ENCODE measurements at places on chromosomes 5 and 9.
A peak's percentile ranks its signal among the peaks of the same experiment; 100 is the strongest.

DNA sequence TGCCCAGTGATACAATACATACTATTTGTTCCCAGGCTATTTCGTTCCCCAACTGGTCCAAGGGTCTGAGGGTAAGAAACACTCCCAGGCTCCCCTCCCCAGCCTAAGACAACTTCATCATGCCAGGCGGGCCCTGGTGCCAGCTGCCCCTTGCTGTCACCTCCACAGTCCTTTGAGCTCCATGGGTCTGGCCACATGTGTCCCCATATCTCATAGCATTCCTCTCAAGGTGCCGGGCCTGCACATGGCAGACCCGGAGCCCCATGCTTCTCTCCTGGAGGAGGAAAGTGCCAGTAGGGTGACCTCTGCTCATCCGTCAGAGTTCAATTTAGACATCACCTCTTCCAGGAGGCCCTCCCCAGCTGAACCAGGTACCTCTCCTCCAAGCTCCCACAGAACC lies 120.5 kb downstream of the C5orf15 start:
- no peak for DNase-seq

DNA sequence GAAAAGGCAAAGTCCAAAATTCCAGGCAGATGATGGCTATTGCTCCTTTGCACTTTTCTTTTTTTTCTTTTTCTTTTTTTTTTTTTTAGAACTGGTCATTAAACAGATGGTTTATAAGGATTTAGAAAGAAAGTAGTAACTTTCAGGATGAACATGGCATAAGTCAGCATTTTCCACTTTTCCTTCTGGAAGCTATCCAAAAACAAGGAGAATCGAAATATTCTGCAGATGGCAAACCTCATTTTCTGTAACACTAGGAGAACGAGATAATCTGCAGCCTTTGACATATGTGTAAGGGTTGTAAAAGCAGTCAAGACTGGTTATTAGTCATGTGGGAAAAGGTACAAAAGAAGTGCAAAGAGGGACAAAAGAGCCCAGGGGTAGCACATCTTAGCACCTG lies 69.1 kb upstream of the PUM3 start:
- DNase-seq, result no peak

DNA sequence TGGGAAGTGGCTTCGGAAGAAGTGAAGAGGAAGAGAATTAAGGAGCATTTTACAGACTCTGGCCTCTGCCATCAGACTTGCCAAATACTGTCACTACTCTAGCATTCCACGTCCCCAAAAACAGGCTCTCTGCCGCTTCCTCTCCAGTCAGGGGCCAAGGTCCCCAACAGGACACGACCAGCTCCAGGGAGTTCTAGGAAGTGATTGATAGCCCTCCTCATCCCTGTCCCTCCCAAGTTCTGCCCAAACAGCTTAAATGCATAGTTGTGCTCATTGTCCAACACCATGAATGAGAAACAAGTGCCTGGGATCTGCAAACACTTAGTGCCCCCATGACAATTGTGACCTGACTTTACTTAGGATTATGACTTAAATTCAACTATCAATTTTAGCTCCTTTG lies 96.5 kb downstream of the MED10 start:
- no peak for DNase-seq

- DNase-seq, result no peak
These were observed 95.0 kb downstream of the OSTF1 start for GRCh38 chr9:75183306-75183705.

DNA sequence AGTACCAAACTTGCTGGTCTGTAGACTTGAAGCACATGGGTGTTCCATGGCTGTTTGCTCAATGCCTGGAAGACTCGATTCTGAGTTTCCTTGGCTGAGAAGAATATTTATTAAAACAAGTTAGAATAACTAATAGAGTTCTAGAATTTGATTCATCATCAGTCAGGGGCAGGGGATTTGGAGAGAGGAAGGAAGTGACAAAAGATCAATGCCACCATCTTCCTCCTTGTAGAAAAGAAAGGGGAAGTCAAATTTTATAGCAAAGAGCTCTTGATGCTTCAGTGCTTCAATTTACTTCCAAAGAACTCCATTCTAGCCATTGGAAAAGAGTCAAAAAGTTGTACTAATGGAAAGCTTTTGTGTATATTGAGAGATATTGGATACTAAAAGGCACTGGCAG lies 236.3 kb downstream of the MCTP1 start:
- no peak for DNase-seq

- no peak for DNase-seq
These were observed 16.1 kb upstream of the RAI14 start for GRCh38 chr5:34639852-34640626.

- no peak for DNase-seq
These were observed 4.0 kb downstream of the ISL1 start for GRCh38 chr5:51386916-51387883.

DNA sequence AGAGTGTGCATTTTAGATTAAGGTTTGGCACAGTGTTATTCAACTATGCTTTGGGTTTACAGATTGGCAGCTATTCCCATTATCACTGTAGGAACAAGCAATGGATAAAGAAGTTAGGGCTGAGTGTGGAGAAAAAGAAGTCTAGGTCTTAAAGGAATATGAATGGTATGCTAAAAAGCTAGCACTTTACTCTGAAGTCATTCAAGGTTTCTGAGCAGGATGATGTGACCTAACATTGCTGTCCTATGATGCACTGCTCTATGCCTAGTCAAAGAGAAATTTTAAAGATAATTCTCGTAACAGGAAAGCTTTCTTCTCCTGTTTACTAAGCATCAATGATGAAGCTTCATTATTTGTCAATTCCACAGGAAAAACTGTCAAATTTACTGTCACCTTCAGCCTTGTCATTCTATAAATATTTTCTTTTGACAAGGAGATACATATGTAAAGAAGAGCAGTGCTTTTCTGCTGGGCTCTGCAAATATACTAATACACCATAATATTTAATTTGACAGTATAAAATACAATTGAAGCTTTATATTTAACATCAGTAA lies 476.1 kb upstream of the PTPRD start:
- no peak for DNase-seq

DNA sequence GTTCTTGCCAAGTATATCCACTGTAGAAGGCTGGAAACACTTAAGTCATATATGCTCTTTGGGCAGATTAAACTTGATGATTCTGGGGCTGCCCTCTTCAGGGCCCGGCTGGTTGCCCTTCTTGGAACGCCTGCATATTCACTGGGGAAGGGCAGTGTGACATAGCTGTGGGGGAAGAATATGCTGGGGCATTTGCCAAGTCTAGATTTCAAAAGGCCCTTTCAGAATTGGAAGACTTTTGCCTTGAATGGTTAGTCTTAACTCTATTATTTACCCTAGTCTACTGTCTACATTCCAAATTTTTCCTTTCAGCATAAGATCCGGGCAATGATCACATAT lies 161.2 kb upstream of the PITX1 start:
- no peak for DNase-seq

DNA sequence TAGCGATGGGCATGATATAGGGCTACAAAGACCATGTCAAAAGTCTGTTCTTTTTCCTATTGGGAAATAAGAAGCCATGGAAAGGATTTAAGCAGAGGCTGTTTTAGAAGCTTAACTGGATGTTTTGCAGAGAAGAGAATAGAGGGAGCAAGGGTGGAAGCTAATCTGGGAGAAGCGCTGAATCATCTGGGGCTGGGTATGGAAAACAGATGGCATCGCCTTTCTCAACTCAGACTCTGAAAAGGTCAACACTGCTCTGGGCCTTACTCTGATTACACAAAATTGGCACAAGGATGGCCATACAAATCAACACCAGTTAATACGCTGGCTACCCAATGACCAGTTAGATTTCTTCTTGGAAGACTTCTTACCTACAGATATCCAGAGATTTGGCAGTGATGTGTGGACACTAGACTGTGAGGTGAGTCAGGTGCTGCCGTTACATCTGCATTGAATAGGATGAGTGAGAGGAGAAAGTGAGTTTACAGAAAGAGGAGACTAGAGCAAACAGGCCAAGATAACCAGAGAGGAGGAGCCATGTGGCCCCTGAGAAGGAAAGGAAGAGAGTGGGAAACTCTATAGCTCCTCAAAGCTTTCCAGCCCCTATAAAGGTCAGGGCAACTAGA lies 6.2 kb upstream of the TCERG1 start:
- DNase-seq, result no peak

DNA sequence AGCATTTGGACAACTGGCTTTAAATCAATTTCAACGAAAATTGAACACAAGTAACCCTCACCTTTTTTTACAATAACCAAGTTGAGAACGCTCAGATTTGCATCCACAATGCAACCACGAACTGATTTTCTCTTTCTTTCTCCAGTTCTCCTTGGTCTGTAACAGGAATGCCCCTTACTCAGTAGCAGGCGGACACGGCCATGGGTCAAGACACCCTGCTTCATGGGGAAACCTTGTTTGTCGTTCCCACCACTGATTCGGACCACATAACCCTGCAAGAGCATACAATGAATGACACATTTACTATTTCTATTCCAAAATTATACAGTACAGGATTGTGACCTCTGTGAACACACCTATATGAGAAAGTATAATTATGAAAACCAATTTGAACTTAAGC lies 1.4 kb downstream of the RPS6 start:
- DNase-seq, result no peak

GRCh38 chr5:133457439-133458355 lies 154.6 kb downstream of the FSTL4 start:
- DNase-seq, result no peak

GRCh38 chr5:131528682-131529081 lies 106.3 kb downstream of the RAPGEF6 start:
- DNase-seq, result no peak

- DNase-seq, result no peak
These were observed 103.7 kb downstream of the CEMIP2 start for GRCh38 chr9:71664566-71664965.

- DNase-seq, result peak; percentile 92
These were observed 204.8 kb upstream of the KLF4 start for GRCh38 chr9:107694390-107694789.

DNA sequence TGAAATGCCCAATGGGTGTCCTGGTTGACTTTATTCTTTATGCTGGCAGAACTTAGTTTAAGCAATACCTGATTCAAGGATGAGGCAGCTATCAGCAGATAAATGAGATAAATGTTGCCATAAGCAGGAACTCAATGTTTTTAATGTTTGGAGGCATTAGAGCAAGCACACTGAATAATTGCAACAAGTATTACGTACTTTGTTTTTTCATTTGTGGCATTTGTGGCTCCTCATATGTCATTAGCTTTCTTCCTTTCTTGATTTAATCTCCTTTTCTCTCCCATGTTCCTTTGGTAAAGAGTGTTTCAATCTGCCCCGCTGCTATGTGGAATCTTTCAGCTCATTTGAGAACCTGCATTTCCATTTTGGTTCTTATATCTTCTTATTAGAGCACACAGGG lies 6.4 kb upstream of the NR3C1 start:
- DNase-seq, result no peak

DNA sequence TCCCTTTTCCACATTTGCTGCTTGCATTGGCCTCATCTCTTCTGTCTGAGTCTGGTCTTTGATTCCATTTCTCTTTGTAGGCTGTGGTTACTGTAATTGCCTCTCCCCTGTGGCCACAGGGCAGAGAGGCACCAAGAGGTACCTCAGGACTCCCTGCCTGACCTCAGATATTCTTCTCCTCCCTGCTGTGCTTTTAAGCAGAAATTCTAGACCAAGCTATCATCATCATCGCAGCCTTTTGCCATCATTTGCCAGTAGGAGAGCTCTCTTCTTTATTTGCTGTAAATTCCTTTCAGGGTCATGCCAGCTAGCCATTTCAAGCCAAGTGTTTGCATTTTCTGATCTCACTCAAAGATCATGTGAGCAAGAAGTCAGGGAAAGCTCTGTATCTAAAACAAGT lies 369.6 kb downstream of the ICE1 start:
- no peak for DNase-seq

DNA sequence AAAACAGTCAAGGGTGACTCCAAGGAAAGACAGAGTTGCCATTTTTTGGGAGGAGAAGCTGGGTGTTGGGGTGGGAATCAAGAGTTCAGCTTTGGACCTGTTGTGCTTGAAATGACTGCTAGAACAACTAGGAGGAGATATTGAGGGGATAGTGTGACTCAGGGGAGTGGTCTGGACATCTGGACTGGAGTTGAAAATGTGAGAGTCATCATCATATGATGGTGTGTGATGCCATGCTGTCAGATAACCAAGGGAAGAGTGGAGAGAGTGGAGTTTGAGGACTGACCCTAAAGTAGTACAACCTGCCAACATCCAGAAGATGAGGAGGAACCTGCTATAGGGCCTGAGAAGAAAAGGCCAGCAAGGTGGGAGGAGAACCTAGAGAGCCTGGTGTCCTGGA lies 199.7 kb downstream of the ARHGEF28 start:
- no peak for DNase-seq

GRCh38 chr9:113444736-113445135 lies 18.8 kb upstream of the RGS3 start:
- DNase-seq, result no peak

DNA sequence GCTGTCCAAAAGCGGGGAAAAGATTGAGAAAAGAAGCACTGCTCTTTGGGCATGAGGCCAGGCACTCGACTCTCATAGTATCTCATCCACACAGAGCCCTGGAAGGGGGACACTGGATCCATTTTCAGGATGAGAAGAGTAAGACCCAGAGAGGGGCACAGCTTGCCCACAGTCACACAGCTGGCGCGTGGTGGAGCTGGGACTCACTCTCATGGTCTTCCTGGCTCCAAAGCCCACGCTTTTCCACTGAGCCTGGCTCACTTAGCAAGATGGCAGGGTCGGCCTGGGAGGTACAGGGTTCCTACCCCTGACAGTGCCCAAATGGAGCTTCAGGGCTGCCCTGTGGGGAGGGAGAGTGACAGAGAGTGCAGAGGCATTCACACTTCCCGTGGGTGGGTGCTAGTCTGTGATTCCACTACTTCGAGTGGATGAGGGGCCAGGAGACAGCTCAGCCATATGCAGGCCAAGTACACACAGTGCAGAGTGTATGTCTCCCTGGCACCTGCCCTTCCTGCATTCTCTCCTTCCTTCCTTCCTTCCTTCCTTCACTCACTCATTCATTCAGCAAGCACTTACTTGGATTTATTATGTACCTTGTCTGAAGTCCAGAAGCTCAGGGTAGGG lies 18.3 kb upstream of the IGFBPL1 start:
- DNase-seq, result no peak

GRCh38 chr9:36036253-36036779 lies 397 bp upstream of the RECK start:
- DNase-seq, result no peak

DNA sequence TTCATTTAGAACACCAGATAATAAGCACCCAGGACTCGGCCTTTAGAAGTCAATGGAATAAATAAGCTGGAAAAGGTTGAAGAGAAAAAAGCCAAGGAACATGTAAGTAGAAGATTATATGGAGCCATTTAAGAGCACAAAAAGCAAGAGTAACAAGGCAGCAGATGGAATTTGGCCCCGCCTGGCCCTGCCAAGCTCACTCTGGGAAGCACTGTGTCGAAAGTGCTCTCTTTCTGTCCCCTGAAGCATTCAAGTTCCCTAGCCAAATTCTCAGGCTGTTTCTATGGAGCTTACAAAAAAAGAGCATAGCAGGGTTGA lies 73.0 kb upstream of the GPR151 start:
- no peak for DNase-seq

DNA sequence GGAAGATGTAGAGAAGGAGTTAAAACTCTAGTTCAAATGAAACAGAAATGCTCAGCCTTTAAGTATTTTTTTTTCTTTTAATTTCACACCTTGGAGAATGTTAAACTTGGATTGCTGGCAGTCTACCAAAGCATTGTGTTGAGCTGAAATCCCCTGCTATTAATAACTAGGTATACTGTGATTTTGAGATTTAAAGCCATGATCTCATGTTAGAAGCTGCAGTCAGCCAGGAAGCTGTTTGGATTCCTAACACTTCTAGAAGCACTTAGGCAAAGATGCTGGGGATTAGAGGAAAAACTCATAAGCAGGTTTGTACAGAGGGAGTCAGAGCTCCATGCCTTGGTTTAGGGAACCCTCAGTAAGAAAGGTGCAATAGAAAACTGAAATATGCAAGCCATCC lies 141.4 kb downstream of the KIF4B start:
- no peak for DNase-seq

- no peak for DNase-seq
These were observed 179.7 kb upstream of the FBXL17 start for GRCh38 chr5:108561416-108562204.
